Activated T-helper 1 cell treated with anti-CD3 and anti-CD28 coated beads, Interleukin-12 subunit alpha, Interleukin-12 subunit beta, Interleukin-2, Interleukin-4 antibody, amounts not matched to agents 30 ng/mL and 10 ng/mL and 1 ng/mL, durations not matched to agents 14 hours and 24 hours and 36 hours (primary cell): ENCODE measurements at places on chromosomes 12 and 14. TPM values are rescaled to one million over a fixed set of nuclear protein-coding genes. Genes with fewer than 3 reads are reported as not detected.
A peak's percentile ranks its signal among the peaks of the same experiment; 100 is the strongest.

ART4 gene
- total RNA-seq = not detected in 2 replicates

DNA sequence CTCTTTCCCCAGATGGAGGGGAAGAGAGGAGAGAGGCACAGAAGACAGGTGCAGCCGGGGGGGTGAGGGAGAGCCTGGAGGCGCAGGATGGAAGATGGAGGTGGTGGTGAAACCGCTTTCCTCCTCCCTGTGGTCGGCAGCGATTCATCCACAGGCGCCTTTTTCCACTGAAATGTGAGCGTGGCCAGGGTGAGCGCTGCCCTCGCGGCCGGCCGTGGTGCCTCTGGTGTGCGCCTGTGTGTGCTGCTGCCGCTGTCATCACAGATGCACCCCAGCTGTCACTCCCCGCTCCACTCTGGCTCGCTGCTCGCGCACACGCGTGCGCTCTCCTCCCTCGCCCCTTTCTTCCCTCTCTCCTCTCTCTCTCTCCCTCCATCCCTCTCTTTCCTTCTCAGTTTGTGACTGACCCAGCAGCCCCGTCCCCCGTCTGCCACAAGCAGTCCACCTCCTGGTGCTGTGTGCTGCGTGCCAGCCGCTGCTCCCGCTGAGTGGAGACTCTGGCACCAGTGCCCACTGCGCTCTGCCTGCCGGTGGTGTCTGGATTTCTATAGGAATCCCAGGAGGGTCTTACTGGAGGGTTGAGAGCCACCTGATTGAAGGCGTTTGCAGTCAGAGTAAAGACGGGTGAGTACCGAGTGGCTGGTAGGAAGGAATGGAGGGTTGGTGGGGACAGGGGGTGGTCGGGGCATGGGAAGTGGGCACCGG is at the start of gene LRTM2:
LRTM2 (plus strand) TSS at position 375 of the 705 bp plus-strand sequence. CDS start 7,584 bp downstream, outside the sequence.
- peaks cover 32% of the 10 kb centered on the region for H3K27me3 ChIP-seq
- H3K36me3 ChIP-seq = no peaks in the 10 kb centered on the region
- no peaks in the 10 kb centered on the region for H3K4me1 ChIP-seq

- no peaks in the 10 kb centered on the region for H3K4me1 ChIP-seq
- no peak overlapping the region for H3K27ac ChIP-seq
- DNase-seq = no peak
- H3K4me3 ChIP-seq = no peak overlapping the region
- peaks cover 10% of the 10 kb centered on the region for H3K27me3 ChIP-seq
- H3K36me3 ChIP-seq = no peaks in the 10 kb centered on the region
These were observed 941 bp upstream of the STAB2 start for GRCh38 chr12:103586132-103586531.

GRCh38 chr12:20339060-20339459 is 29.3 kb upstream of the PDE3A start:
- no peak overlapping the region for H3K27ac ChIP-seq
- H3K36me3 ChIP-seq = no peaks in the 10 kb centered on the region
- no peak overlapping the region for H3K4me3 ChIP-seq
- no peak for DNase-seq

DNA sequence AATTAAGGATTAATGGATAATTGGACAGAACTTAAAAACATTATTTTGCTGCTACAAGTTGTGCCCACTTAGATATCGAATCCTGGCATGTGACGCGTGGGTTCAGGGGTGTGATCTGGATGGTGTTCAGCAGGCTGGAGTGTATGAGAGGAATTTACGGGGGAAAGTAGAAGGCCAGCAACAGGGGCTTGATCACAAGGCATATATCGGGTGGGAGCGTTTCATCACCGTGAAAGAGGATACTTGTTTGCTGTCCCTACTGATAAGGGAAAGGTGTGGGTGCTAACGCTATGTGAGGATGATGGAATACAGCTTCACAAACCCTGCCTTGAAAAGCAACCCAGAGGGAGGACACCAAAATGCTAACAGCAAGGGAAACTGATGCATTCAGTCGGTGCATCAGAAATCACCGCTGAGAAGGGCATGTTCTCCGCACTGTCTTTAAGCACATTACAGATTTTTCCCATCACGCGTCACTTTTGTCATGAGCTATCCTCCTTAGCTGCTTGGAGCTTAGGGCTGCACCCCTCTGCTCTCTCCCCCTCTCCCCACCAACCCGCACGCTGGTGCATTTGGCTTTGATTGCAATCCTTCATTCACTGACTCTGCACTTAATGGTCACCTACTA is 13.4 kb downstream of the HHIPL1 start:
- no peak overlapping the region for H3K27ac ChIP-seq
- no peak overlapping the region for H3K4me3 ChIP-seq
- no peak for DNase-seq
- peaks cover 45% of the 10 kb centered on the region for H3K27me3 ChIP-seq
- H3K36me3 ChIP-seq = no peaks in the 10 kb centered on the region

GRCh38 chr12:111435661-111436201 is 30.0 kb downstream of the SH2B3 start:
- no peaks in the 10 kb centered on the region for H3K27me3 ChIP-seq
- peak overlapping the region; percentile 97 for H3K27ac ChIP-seq
- H3K36me3 ChIP-seq = peaks cover 31% of the 10 kb centered on the region
- H3K4me3 ChIP-seq = peak overlapping the region; percentile 42
